ENCODE measurements at places on chromosomes 16 and 17. TPM values are rescaled to one million over a fixed set of nuclear protein-coding genes. Genes with fewer than 3 reads are reported as not detected.

DNA sequence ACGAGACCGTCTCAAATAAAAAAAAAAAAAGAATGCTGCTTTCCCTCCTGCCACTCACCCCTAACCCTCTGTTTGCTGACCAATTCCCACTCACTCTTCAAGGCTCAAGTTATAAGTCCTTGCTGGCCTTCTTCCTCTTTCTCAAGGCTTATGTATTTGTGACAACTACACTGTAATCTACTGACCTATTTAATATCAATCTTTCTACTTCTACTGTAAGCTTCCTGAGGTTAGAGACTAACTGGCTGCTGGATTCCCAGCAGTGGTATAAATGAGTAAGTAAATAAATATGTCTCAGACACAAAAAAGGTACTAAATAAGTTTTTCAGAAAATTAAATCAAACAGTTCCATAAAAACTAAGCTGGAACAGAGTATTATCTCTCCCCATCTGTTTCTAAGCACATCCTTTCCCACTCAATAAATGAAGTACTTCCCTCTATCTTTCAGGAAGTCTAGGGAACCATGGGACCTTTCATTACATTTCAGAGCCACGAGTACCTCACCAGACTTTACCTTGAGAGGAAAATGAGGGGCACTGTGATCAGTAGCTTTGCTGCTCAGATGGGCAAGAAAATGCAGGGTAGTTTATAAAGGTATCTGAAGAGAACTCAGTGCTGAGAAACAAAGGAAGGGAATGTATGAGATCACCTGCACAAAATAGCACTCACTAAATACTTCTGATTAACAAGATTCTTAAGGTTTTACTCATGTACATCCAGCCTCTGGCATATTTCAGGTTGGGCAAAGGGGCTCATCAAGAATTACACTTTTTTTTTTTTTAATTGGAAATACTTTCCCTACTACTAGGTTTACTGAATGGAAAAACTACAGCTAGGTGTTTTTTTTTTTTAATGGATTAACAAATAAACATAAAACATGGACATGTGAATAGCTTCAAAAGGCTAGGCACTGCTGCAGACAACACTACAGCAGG, 10.8 kb downstream of the SSH2 start:
- no peak for DNase-seq

- DNase-seq: no peak
Measured at GRCh38 chr17:43609613-43610385, 51.9 kb downstream of the MEOX1 start.

DNA sequence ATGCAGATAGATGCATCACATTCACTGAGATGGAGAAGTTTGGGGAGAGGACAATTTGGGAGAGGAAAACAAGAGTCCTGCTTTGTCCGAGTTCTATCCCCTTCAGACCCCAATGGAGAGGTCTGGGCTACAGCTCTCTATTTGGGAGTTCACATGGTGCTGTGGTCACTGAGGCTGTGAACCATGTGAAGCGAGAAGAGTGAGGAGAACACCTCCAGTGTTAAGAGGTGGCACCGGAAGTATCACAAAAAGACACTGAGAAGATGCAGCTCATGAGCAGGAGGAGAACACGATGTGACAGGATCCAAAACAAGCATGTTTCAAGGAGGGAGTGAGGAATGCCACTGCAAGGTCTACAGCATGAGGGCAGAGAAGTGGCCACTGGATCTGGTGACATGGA, 39.7 kb downstream of the PIK3R5 start:
- peak; percentile 70 for DNase-seq

GLIS2 gene
- total RNA-seq: not detected

CCL2 gene
- not detected for total RNA-seq

TGFB1I1 gene
- total RNA-seq: 0.78 TPM

GRCh38 chr16:31618130-31618529, 90.4 kb downstream of the AHSP start:
- no peak for DNase-seq

THAP11 gene
- total RNA-seq: 35.8 TPM

GRCh38 chr17:68053231-68054013, 17.9 kb downstream of the KPNA2 start:
- DNase-seq: no peak

- DNase-seq: no peak
Measured at GRCh38 chr16:31453255-31454204, 5.8 kb upstream of the ARMC5 start.

GRCh38 chr17:44202756-44203155, 3.1 kb upstream of the ATXN7L3 start:
- DNase-seq: no peak

- DNase-seq: no peak
Measured at GRCh38 chr17:75237100-75238014, 24.0 kb downstream of the GGA3 start.

- DNase-seq: no peak
Measured at GRCh38 chr16:88767546-88768070, 17.4 kb downstream of the PIEZO1 start.

DNA sequence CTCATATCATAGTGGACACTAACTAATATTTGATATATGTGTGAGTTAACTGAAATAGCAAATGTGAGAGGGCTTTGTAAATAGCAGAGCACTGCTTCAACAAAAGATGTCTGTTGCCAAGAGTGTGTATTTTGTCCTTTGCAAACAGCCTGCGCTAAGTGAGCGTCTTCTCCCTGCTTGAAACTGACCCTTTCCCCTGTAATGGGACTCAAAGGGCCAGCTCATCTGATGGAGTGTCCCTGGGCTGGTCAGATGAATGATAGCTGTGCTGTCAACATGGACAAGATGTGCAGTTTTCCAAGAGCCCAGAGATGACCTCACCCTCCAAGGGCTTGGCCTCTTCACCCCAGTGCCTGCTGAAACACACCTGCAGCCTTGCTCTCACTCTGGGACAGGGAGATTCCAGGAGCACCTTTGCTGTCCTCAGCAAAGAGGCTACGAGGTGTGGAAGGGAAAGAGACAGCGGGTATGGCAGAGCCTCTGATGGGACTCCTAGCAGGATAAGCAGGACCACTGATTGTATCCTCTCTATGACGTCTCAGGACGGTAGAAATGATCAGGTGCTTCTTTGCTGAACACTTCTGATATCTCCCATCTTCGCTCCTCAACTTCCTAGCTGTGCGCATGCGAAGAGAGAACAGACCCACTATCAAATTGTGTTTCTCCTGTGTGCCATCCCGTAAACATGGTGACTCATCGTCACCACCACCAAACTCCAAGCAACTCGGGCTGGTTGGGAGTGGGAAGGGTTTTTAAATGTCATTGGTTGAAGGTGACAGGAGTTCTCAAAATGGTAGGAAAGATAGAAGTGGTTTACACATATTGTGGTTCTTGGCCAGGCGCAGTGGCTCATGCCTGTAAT, 35.8 kb upstream of the TBX2 start:
- DNase-seq: no peak

- no peak for DNase-seq
Measured at GRCh38 chr16:17447101-17447569, 23.6 kb downstream of the XYLT1 start.

Measured in natural killer cell (primary cell).